Hepatocyte (in vitro differentiated cells): ENCODE measurements at places on chromosomes 2 and 18. TPM values are rescaled to one million over a fixed set of nuclear protein-coding genes. Genes with fewer than 3 reads are reported as not detected.

APOB gene
- total RNA-seq, result 804 and 814 TPM in 2 replicates

UGT1A3 gene
- not detected in 2 replicates for total RNA-seq

TBR1 gene
- total RNA-seq, result not detected in 2 replicates

CNGA3 gene
- 0.04 and 0.13 TPM in 2 replicates for total RNA-seq

GREB1 gene
- 4.0 and 5.7 TPM in 2 replicates for total RNA-seq

ABCB11 gene
- 7.3 and 9.2 TPM in 2 replicates for total RNA-seq

MLPH gene
- total RNA-seq, result 10.0 and 12.3 TPM in 2 replicates

WNT6 gene
- total RNA-seq, result 7.1 and 11.3 TPM in 2 replicates

CDH2 gene
- 117 and 132 TPM in 2 replicates for total RNA-seq

SERPINB13 gene
- not detected in 2 replicates for total RNA-seq

MTHFD2 gene
- 126 and 142 TPM in 2 replicates for total RNA-seq

CACNB4 gene
- 4.0 and 4.1 TPM in 2 replicates for total RNA-seq

DNA sequence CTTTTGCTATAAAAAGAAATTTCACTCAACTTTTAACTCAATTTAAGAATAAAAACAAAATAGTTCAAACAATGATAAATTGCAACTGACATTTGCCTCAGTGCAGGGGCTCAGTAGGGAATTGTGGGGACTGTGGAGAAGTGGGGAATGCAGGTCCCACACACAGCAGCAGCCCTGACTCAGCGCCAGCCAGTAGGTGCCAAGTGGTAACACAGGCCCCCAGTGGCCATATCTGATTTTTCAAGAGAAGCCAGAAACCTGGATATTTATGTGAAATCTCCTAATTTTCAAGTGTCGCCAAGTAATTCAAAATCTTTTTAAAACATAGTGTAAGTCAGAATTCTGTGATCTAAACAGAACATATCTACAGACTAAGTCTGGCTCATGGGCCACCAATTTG, 186.3 kb downstream of the EN1 start:
- no peak overlapping the region for H3K4me3 ChIP-seq
- H3K27ac ChIP-seq, result no peak overlapping the region
- no peak for DNase-seq
- no peaks in the 10 kb centered on the region for H3K4me1 ChIP-seq

DNA sequence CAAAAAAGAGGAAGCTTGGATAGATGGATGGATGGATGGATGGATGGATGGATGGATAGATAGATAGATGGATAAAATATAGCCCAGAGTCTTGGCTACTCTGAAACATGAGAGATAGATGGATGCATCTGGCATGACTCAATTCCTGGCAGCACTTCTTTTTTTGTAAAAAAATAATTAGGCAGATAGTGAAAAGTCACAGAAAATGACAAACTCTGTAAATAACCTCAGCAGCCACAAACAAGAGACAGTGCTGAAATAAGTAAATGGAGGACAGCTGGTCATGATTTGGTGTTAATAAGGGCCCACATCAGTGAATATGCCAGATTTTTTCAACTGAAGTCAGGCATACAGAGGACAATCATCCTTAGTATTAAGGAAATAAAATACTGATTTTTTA, 585.0 kb upstream of the GCFC2 start:
- H3K4me3 ChIP-seq, result no peak overlapping the region
- H3K27me3 ChIP-seq, result peaks cover 41% of the 10 kb centered on the region
- no peaks in the 10 kb centered on the region for H3K4me1 ChIP-seq
- no peaks in the 10 kb centered on the region for H3K36me3 ChIP-seq
- no peak for DNase-seq

DNA sequence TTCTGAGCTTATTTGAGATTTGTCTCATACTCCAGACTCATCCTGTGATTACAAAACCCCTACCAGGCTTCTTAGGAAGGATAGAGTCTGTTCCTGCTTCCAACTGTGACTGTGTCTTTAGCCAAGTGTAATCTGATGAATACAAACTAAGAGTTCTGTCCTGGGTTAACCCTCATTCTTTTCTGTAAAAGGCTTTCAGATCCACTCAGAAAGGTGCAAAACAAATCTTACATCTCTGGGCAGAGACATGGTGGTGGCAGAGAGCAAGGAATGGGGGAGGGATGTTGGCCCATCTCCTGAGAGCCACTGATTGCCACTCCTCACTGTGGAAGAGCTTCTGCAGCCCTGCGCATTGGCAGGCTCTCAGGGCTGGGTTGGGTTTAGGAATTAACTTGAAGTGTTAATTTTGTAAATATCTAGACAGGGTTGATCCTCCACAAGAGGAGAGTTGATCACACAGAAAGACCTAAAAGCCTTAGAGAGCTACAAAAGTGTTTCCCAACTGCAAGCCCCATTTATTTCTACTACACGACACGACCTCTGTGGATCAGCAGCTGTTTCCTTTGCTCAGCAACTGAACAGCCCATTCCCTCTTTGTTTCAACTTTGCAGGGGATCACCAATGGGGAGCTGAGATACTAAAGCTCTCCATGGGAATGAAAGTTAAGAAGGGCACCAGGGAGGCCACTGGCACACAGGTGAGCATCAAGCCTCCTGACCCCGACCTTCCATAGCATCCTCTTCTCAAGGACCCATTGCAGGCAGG, 23.7 kb upstream of the SPTBN1 start:
- H3K4me3 ChIP-seq, result no peak overlapping the region
- H3K36me3 ChIP-seq, result no peaks in the 10 kb centered on the region
- no peaks in the 10 kb centered on the region for H3K27me3 ChIP-seq
- H3K27ac ChIP-seq, result no peak overlapping the region
- H3K4me1 ChIP-seq, result no peaks in the 10 kb centered on the region

GRCh38 chr2:27214941-27215340, 2.2 kb upstream of the CAD start:
- no peaks in the 10 kb centered on the region for H3K27me3 ChIP-seq
- H3K4me1 ChIP-seq, result peaks cover 31% of the 10 kb centered on the region
- H3K4me3 ChIP-seq, result no peak overlapping the region
- H3K27ac ChIP-seq, result no peak overlapping the region

GRCh38 chr2:53202063-53202462, 565.5 kb upstream of the CHAC2 start:
- no peaks in the 10 kb centered on the region for H3K4me1 ChIP-seq
- DNase-seq, result peak; percentile 76
- H3K27ac ChIP-seq, result no peak overlapping the region
- no peaks in the 10 kb centered on the region for H3K36me3 ChIP-seq
- no peaks in the 10 kb centered on the region for H3K27me3 ChIP-seq

GRCh38 chr18:44033144-44033701, 647.5 kb upstream of the SETBP1 start:
- H3K27me3 ChIP-seq, result no peaks in the 10 kb centered on the region
- DNase-seq, result peak; percentile 18
- peak overlapping the region; percentile 27 for H3K27ac ChIP-seq
- H3K4me3 ChIP-seq, result no peak overlapping the region
- H3K36me3 ChIP-seq, result no peaks in the 10 kb centered on the region

DNA sequence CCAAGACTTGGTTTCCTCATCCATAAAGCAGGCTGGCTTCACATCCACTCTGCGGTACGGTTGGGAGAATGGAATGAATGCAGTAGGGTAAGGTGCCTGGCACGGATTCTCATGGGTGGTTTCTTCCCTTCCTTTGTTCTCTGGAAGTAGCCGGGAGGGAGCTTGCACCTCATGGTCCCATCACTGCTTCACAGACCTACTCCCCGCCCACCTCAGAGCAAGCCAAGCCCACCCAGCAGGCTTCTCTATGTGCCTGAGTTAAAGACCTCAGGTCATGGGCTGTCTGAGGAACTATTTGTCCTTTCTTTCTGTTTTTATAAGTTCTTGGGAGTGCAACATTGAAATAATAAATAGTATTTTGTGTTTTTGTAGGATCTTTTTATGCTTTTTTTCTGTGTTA, 3.5 kb downstream of the DCDC2C start:
- no peaks in the 10 kb centered on the region for H3K4me1 ChIP-seq
- no peak overlapping the region for H3K4me3 ChIP-seq
- H3K27ac ChIP-seq, result no peak overlapping the region
- no peak for DNase-seq
- no peaks in the 10 kb centered on the region for H3K27me3 ChIP-seq

- no peak for DNase-seq
- no peaks in the 10 kb centered on the region for H3K27me3 ChIP-seq
- no peak overlapping the region for H3K27ac ChIP-seq
- no peaks in the 10 kb centered on the region for H3K4me1 ChIP-seq
Observed at GRCh38 chr2:238967031-238967977, 119.4 kb downstream of the TWIST2 start.

GRCh38 chr2:25982273-25982967, at the start of gene KIF3C:
Gene KIF3C (minus strand): TSS chr2:25982497. CDS start chr2:25981917, 580 bp downstream.
- peak within 1 kb of the TSS; percentile 76 for H3K4me3 ChIP-seq
- H3K27ac ChIP-seq, result peak within 1 kb of the TSS; percentile 70
- H3K36me3 ChIP-seq, result no peaks in the 10 kb centered on the region
- H3K27me3 ChIP-seq, result no peaks in the 10 kb centered on the region

DNA sequence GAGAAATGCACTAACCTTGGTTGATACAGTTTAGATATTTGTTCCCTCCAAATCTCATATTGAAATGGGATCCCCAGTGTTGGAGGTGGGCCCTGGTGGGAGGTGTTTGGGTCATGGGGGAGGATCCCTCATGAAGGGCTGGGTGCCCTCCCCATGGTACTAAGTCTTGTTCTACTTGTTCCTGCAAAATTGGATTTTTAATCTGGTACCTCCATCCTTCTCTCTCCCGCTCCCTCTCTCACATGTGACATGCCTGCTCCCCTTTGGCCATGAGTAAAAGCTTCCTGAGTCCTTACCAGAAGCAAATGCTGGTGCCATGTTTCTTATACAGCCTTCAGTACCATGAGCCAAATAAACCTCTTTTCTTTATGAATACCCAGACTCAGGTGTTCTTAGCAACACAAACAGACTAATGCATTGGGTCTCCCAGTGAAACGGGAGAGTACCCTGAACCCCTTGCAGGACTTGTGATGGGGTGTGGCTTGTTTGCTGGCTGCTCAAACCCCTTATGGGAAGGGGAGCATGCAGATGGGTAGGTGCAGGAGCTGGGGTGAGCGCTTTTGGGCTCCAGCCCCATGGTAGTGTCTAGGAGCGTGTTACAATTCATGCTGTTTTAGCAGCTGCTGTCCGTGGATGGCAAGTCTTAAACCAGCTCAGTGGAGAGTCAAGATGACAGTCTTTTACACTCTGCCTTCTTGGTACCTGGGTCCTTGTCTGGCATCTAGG, 27.2 kb downstream of the FAHD2B start:
- DNase-seq, result no peak
- no peaks in the 10 kb centered on the region for H3K4me1 ChIP-seq
- H3K36me3 ChIP-seq, result no peaks in the 10 kb centered on the region
- H3K4me3 ChIP-seq, result no peak overlapping the region
- no peak overlapping the region for H3K27ac ChIP-seq

DNA sequence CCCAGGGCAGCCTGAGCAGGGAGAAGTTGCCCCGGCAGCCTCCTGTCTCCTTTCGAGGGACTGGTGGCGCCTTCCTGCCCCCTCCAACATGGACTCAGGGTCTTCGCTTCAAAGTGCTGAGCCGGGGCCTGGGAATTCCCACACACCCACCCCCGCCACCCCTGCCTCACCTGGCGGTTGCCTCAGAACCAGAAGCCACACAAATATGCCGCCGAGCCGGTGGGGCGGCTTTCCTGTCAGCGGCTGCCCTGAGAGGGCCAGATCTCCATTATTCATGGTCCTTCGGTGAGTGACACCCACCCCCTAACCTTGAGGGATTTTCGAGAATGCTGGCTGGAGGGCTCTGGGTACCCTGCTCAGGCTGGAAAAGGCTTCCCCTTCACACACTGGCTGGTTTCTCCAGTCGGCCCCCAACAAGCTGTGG, 71.7 kb downstream of the SMAD7 start:
- DNase-seq, result peak; percentile 60
- H3K27me3 ChIP-seq, result no peaks in the 10 kb centered on the region
- H3K27ac ChIP-seq, result peak overlapping the region; percentile 64

- DNase-seq, result no peak
- H3K4me1 ChIP-seq, result no peaks in the 10 kb centered on the region
- H3K36me3 ChIP-seq, result no peaks in the 10 kb centered on the region
- no peak overlapping the region for H3K4me3 ChIP-seq
Observed at GRCh38 chr18:61833978-61834377, 58.8 kb downstream of the RNF152 start.

- H3K27ac ChIP-seq, result no peak overlapping the region
- peaks cover 16% of the 10 kb centered on the region for H3K27me3 ChIP-seq
Observed at GRCh38 chr18:495017-495416, 5.5 kb downstream of the COLEC12 start.

- no peaks in the 10 kb centered on the region for H3K36me3 ChIP-seq
- no peak overlapping the region for H3K4me3 ChIP-seq
- DNase-seq, result no peak
- H3K27ac ChIP-seq, result no peak overlapping the region
Observed at GRCh38 chr2:158722266-158723105, 72.6 kb upstream of the DAPL1 start.

DNA sequence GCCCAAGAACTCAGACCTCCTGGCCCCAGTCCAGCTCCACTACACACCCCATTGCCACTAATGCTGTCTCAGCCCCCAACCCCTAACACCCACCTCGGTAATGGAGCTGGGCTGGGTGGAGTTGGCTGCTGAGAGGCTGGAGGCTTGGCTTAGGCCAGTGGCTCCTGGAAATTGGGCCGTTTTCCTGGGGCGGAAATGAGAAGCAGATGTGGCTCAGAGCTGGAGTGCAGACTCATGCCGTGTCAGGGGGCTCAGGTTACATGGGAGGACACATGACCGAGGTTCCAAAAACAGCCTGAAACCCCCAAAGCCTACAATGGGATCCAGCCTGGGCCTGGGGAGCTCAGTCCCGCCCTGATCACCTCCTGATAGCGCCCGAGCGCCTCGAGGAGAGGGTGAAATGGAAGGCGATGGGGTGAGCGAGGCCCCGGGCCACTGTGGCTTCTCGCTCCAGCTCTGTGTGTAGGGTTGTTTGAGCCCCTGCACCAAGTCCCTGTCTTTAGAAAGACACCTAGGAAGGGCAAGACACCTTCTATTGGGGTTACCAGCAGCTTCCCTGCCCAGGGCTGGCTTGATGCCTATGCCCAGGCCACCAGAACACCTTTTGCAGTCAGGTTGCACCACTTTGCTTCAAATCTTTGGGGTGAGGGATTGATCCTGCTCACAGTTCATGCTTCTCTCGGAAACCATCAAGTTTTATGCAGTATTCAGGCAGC, 175.7 kb upstream of the HAAO start:
- peaks cover 18% of the 10 kb centered on the region for H3K4me1 ChIP-seq
- DNase-seq, result peak; percentile 65
- no peaks in the 10 kb centered on the region for H3K27me3 ChIP-seq
- peak overlapping the region; percentile 81 for H3K27ac ChIP-seq

DNA sequence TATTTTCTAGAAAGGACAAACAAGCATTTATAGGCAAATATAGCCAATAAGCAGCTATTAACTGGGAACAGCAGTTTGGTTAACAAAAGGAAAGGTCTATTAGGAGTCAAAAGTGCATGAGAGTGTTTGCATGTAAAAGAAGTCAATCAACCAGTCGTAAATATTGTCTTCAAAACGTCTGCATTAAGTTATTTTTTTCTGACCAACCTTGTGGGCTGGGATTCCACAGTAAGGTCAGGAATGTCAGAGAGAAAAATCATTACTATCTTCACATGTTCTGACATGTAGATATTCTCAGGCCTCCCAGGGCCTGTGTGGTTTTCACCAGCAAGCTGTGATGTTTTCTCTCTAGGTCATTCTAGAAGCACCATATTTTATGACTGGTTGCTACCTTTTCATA, 922.5 kb downstream of the SUCLG1 start:
- H3K27ac ChIP-seq, result no peak overlapping the region
- no peak for DNase-seq
- H3K4me3 ChIP-seq, result no peak overlapping the region
- H3K27me3 ChIP-seq, result no peaks in the 10 kb centered on the region
